ACHN (cell line): ENCODE measurements at places on chromosomes 11 and 22.
A peak's percentile ranks its signal among the peaks of the same experiment; 100 is the strongest.

- no peak for DNase-seq
Observed at GRCh38 chr22:47782328-47783075, 1020.1 kb downstream of the TBC1D22A start.

GRCh38 chr11:20668844-20669819 lies at the start of gene NELL1:
NELL1 (plus strand) TSS chr11:20669586.
- DNase-seq = peak; percentile 4

GRCh38 chr11:117456027-117456720 lies 128.5 kb downstream of the CEP164 start:
- DNase-seq = no peak

- no peak for DNase-seq
Observed at GRCh38 chr11:112367461-112367860, 106.8 kb upstream of the PLET1 start.

DNA sequence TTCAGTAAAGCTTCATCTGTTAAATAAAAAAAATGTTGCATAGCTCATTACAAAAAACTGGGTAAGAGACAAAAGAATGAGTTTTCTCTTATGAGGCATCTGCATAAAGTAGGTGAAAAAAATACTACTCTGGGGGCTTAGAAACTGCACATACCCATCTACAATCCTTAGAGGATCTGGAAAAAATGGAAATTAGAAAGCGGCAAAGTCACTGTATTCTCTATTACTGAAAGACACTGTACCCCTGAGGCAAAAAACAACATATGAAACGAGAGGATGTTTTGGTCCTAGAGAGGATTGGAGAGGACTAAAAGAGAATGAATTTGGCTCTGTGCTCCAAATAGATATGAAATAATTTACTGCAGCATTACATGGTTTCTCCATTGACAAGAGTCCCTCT lies 206.7 kb upstream of the PITPNB start:
- no peak for DNase-seq

GRCh38 chr22:43753688-43754087 lies 58.4 kb downstream of the EFCAB6 start:
- no peak for DNase-seq
